ENCODE measurements at places on chromosomes 12 and 14. TPM values are rescaled to one million over a fixed set of nuclear protein-coding genes. Genes with fewer than 3 reads are reported as not detected.

The IL26 gene
- 2.4 TPM for total RNA-seq

The KLRB1 gene
- total RNA-seq: not detected

The WIF1 gene
- not detected for total RNA-seq

The CAPZA3 gene
- total RNA-seq: not detected

The TCL1B gene
- not detected for total RNA-seq

The TAS2R46 gene
- total RNA-seq: 3.5 TPM

The CLEC4E gene
- total RNA-seq: not detected

GRCh38 chr12:128339631-128340030 lies 72.7 kb downstream of the TMEM132C start:
- H3K4me1 ChIP-seq: no peaks in the 10 kb centered on the region
- H3K27ac ChIP-seq: no peak overlapping the region
- H3K27me3 ChIP-seq: no peaks in the 10 kb centered on the region

DNA sequence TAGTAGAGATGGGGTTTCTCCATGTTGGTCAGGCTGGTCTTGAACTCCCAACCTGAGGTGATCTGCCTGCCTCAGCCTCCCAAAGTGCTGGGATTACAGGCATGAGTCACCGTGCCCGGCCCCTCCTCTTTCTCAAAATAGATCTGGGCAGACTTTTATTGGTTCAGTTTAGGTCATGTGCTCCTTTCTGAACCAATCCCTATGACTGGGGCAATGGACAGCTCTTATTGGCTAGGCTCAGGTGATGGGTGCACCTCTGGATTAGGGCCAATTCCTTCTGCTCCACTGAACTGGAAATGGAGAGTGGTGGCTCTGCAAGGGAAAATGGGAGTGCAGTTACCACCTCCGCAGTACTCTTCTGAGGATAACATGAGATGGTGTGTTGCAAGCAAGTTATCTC lies 6.2 kb upstream of the ATP6V0A2 start:
- H3K27ac ChIP-seq: no peak overlapping the region
- no peak for DNase-seq
- no peaks in the 10 kb centered on the region for H3K27me3 ChIP-seq
- no peaks in the 10 kb centered on the region for H3K4me1 ChIP-seq
- H3K36me3 ChIP-seq: peaks cover 20% of the 10 kb centered on the region
- H3K4me3 ChIP-seq: no peak overlapping the region

DNA sequence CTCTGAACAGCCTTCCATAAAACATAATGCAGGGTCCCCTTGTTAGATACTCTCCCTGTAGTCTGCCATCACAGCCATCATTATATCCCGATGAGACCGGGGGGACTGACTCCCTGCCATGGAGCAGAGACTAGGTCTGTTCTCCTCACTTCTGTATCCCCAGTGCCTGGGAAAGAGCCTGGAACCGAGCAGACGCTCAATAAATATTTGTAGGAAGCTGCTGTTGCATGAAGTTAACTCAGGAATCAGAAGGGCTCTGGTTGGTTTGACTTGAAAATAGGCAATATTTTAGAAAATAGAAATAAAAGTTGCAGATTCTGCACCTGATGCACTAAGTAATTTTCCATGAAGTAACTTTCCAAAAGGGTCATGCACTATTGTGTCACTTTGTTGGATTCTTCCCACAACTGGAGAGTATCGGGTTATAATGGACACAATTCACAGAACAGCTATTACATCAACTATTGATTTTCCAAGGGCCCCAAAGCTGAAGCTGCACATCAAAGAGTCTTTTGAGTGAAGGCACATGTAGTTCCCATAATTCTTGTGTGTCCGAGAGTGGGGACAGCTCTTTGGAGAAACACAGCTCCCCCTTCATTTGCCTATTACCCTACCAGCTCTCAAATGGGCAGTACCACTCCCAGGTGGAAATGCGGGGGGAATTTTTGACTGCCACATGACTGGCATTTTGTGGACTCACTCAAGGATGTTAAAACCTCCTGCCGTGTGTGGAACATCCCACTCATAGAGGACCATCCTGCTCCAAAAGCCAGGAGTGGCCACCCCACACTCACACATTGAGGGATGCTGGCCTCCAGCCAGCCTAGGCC lies 18.8 kb downstream of the CLMN start:
- no peak for DNase-seq
- no peak overlapping the region for H3K27ac ChIP-seq
- peaks cover 4% of the 10 kb centered on the region for H3K27me3 ChIP-seq
- H3K36me3 ChIP-seq: no peaks in the 10 kb centered on the region
- no peaks in the 10 kb centered on the region for H3K4me1 ChIP-seq

GRCh38 chr12:27580561-27581330 lies 56.7 kb downstream of the PPFIBP1 start:
- H3K36me3 ChIP-seq: peaks cover 35% of the 10 kb centered on the region
- DNase-seq: no peak
- no peaks in the 10 kb centered on the region for H3K27me3 ChIP-seq
- no peak overlapping the region for H3K4me3 ChIP-seq

- H3K27ac ChIP-seq: peak overlapping the region; percentile 14
- no peaks in the 10 kb centered on the region for H3K27me3 ChIP-seq
- peak overlapping the region; percentile 90 for H3K4me3 ChIP-seq
- peak; percentile 65 for DNase-seq
- peaks cover 18% of the 10 kb centered on the region for H3K4me1 ChIP-seq
These were observed 722 bp downstream of the FAM234B start for GRCh38 chr12:13044906-13045299.

- no peaks in the 10 kb centered on the region for H3K36me3 ChIP-seq
- H3K4me1 ChIP-seq: no peaks in the 10 kb centered on the region
- no peak for DNase-seq
- H3K27ac ChIP-seq: no peak overlapping the region
These were observed 15.8 kb upstream of the RAN start for GRCh38 chr12:130856088-130856487.

GRCh38 chr14:93972618-93973205 lies 3.7 kb downstream of the ASB2 start:
- H3K27me3 ChIP-seq: no peaks in the 10 kb centered on the region
- no peaks in the 10 kb centered on the region for H3K36me3 ChIP-seq
- peak; percentile 66 for DNase-seq
- H3K4me3 ChIP-seq: no peak overlapping the region
- H3K27ac ChIP-seq: no peak overlapping the region

GRCh38 chr12:11134305-11134704 lies at the start of gene TAS2R30:
TAS2R30 (minus strand) TSS chr12:11134644; CDS start chr12:11134244, 400 bp downstream.
- no peak for DNase-seq
- H3K27me3 ChIP-seq: no peaks in the 10 kb centered on the region
- no peak within 1 kb of the TSS for H3K4me3 ChIP-seq
- no peaks in the 10 kb centered on the region for H3K36me3 ChIP-seq

DNA sequence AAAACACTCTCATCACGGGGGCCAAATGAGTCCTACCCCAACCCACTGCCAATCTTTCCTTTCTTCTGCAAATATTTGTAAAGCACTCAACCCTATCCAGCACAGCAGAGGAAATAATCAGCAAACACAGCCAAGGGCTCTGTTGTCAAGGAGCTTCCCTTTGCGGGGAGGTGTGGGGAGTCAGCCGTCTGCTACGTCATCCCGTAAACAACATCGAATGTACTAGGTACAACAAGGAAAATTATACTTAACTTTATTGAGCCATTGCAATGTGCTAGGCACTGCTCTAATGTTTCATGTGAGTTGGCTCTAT lies 22.8 kb downstream of the TMEM63C start:
- H3K27me3 ChIP-seq: no peaks in the 10 kb centered on the region
- H3K4me3 ChIP-seq: no peak overlapping the region
- no peaks in the 10 kb centered on the region for H3K4me1 ChIP-seq
- no peak overlapping the region for H3K27ac ChIP-seq
- no peak for DNase-seq
- no peaks in the 10 kb centered on the region for H3K36me3 ChIP-seq

DNA sequence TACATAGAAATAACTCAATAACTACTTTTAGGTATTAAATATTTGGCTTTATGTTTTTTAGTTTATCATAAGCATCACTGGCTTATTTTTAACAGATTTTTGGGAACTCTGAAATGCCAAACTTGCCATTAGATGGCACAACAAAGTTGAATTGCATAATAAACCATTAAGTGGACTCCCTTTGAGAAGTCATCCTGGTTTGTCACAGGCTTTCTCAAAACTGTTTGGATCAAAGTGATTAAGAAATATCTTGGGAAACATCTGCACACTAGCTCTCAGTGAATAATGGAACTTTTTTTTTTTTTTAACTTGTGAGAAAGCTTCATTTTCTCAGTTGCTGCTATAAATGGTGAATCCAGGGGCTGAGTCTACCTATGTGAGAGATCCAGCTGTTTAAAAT lies 4.3 kb downstream of the SLC16A7 start:
- DNase-seq: no peak
- peaks cover 10% of the 10 kb centered on the region for H3K4me1 ChIP-seq
- H3K27ac ChIP-seq: no peak overlapping the region
- no peaks in the 10 kb centered on the region for H3K27me3 ChIP-seq
- no peak overlapping the region for H3K4me3 ChIP-seq

GRCh38 chr14:37230551-37231194 lies 32.9 kb downstream of the MIPOL1 start:
- H3K4me1 ChIP-seq: no peaks in the 10 kb centered on the region
- no peaks in the 10 kb centered on the region for H3K27me3 ChIP-seq
- no peaks in the 10 kb centered on the region for H3K36me3 ChIP-seq

All from osteoblast (primary cell).